Right cardiac atrium (tissue), 5 donors: ENCODE measurements at places on chromosomes 6 and 20. TPM values are rescaled to one million over a fixed set of nuclear protein-coding genes. Genes with fewer than 3 reads are reported as not detected.

Gene DPPA5
- not detected for total RNA-seq

Gene FAM83D
- total RNA-seq, result 0.95 TPM

Gene MACROD2
- 4.4 TPM for total RNA-seq

Gene CSNK2A1
- 108 TPM for total RNA-seq

Gene CGA
- not detected for total RNA-seq

Gene KIF6
- 0.25 TPM for total RNA-seq

Gene HMGCLL1
- total RNA-seq, result 2.7 TPM

Gene NR2E1
- total RNA-seq, result not detected

Gene FLRT3
- 0.65 TPM for total RNA-seq

Gene RAET1L
- not detected for total RNA-seq

Gene CLPSL1
- total RNA-seq, result not detected

Gene ANKRD66
- total RNA-seq, result not detected

Gene HSPA1L
- 1.6 TPM for total RNA-seq

Gene TRIM15
- total RNA-seq, result not detected

Gene MTRF1L
- 44.4 TPM for total RNA-seq

Gene AVP
- total RNA-seq, result not detected

Gene THBD
- 17.4 TPM for total RNA-seq
